ENCODE measurements at places on chromosomes 3 and 15.

GRCh38 chr3:150762662-150763121 lies 277 bp downstream of the SIAH2 start:
- no peak for DNase-seq

GRCh38 chr15:77985931-77986480 lies 91.5 kb downstream of the TBC1D2B start:
- no peak for DNase-seq

GRCh38 chr3:58519668-58520402 lies 17.2 kb downstream of the ACOX2 start:
- no peak for DNase-seq

DNA sequence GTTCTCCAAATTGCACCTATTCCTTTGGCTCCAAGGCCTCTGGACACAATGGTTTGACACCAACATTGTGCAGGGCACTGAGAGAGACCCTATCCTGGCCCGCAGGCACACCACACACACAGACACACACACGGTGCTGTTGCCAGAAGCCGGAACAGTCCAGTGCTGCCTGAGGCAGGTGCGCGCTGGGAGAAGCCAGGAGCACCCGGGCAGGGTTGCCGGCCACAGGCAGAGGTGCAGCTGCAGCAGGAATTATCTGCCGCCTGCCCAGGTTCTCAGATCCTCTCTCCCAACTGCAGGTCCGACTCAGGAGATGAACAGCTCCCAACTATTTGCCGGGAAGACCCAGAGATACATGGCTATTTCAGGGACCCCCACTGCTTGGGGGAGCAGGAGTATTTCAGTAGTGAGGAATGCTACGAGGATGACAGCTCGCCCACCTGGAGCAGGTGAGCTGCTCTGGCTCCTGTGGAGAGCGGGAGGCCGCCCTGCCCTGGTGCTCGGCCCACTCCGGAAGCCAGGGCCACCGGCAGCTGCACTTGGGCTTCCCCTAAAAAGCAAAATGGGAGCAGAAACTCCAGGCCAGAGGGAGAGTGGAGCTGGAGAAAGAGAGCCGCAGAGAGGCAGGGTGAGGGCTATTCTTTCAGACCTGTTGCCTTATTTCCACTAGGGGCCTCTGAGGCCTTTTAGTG lies 42.9 kb downstream of the CHDH start:
- DNase-seq: no peak

DNA sequence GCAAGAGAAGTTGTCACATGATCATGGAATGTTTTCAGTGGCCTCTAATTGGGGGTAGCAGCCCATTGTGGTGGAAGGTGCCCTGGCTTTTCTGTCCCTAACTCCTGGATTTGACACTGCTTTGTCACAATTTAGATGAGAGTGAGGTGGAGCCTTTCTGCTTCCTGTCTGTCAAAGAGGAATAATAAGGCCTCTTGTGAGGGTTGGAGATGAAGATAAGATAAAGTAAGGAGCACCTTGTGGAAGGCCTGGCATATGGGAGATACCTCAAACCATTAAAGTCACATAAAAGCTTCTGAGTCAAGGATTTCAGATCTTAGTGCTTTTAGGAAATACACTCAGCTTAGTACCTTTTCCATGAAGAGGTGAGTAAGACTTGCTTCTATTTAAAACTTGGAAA lies 172.6 kb upstream of the FAM3D start:
- no peak for DNase-seq

GRCh38 chr3:141057946-141058800 lies 7.0 kb downstream of the SPSB4 start:
- no peak for DNase-seq

DNA sequence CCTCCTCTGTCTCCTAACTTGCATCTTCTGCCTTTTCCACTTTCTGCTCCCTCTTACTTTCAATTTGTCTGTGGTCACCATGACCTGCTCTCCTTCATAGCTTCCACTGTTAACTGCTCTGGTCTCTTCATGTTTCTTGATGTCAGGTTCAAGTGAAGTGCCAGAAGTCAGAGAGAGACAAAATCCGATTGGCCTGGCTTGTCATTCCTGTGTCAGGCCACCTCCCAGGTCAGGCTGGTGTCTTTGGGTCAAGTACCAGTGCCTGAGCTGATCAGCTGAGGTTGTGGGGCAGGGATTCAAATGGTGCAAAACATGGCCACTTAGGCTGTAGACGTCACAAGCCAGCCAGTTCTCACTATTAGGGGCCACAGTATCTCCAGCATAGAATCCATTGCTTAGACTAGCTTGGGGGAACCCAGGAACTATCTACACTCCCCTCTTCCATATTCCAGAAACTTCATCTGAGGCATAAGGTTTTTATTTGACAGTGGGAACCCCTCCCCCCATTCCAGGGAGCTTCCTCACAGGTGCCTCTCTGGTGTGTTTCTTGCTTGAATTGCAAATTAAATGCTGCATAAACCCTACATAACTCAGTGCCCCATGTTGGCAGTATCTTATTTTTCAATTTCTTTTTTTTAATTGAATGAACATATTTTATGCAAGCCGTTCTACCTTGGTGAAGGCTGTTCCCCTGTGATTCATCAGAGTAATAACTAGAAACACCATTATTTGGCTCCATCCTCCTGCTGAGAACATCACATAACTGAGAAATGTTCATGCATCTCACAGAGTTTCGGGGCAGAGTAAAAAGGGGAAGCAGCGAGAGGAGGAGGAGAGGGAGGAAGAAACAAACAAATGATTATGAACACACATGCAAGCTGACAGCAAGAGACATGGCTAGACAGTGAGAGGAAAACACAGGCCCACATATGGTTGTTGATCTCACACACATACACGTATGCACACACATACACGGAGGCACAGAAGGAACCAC lies 175.8 kb downstream of the TLE3 start:
- DNase-seq: no peak

DNA sequence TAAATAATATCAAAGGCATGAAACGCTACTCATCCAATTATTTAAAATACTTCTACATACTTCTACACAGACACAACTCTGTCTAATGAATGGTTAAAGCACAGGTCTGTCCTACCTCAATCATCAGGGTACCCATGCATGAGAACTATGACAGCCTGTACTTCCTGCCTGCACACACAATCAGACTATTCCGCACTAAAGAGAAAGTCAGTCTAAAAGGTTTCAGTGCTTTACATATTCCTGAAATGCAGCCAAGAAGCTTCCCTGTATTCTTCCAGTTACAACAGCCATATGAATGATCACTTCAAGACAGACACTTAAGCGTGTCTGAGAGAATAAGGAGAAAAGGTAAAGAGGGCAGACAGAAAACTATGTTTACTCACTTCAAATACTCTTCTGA lies 58.8 kb downstream of the TUBGCP4 start:
- DNase-seq: no peak

- DNase-seq: no peak
Measured at GRCh38 chr3:45878124-45878523, 8.2 kb upstream of the CCR9 start.

DNA sequence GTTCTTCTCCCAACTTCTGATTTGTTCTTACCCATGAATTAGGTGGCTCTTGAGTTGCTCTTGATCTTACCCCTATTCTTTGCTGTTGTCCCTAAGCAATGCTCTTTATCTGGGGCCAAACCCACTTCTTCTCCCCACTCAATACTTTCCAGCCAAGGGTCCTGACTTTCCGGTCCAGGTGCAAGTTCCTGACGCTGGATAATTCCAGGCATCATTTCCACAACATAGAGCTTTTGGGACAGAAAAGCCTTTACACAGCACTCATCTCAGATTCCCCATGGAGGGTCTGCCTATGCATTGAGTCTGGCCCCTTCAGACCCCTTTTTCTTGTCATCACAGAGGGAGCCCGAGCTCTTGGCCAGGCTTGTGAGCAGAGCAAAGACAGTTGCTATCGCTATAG lies 85.4 kb upstream of the BOC start:
- no peak for DNase-seq

- DNase-seq: peak; percentile 47
Measured at GRCh38 chr3:93923006-93923405, 50.7 kb downstream of the PROS1 start.

GRCh38 chr3:82558081-82558480 lies 796.6 kb upstream of the GBE1 start:
- no peak for DNase-seq

DNA sequence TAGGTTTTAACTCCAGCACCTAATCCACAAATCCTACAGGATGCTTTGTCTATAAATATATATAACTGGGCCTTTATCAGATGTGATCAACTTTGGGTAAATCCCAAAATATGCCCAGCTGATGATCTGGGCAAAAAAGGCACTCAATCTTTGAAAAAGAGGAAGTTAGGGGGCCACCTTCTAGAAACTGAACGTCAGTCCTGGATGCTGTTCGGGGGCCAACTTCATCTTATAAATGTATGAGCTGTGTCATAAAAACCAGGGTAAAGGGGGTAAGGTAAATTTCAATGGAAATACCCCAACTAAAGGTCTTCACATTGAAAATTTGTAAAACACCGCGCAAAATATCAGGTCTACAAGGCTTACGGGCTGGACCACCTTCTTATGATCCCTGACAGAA lies 264.4 kb upstream of the UBE2E2 start:
- DNase-seq: no peak

- no peak for DNase-seq
Measured at GRCh38 chr3:168072323-168072650, 23.4 kb downstream of the GOLIM4 start.

DNA sequence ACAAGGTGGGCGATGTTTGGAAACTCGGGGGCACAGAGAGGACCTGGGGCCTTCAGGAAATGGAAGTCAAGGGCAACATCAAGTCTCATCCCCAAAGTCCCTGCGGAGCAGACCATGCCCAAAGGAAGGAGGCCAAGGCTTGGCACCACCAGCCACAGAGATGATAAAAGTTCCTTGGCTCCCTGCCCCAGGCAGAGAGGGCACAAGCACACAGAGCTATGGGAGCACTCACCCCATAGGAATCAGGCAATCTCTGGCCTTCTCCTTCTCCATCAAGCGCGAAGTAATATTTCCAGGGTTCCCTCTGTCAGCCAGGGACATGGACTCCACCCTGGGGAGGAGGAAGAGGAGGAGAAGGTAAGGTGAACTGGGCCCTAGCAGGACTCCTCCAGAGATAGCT lies 7.9 kb downstream of the ACAA1 start:
- DNase-seq: no peak

DNA sequence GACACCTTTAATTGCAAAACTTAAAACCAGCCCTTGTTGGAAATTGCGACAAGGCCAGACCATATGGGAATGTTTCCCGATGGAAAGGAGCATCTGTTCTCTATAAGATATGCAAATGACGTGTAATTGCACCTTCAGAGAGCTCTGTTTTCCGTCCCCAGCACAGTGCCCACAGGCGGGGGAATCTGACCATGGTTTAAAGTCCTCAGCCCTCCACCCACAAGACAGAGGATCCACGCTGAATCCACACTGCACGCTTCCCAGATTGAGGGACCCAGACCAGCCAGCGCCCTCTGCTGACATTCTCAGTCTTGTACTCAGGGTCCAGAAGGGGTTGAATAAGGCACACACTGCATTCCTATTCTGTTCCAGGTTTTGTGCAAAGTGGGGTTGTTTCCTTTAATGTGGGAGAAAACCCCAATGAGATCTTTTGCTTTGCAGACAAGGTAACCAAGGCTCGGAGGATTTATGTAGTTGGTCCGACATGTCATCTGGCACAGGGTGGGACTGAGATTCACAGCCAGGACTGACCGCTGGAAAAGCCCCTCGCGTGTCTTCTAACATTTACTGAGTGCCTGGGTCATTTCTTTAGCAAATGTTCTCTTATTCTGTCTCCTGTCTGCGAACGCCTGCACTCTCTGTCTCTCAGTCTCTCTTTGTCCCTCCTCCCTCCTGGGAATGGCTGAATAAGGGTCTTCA lies 36.8 kb upstream of the KLHL25 start:
- peak; percentile 64 for DNase-seq

DNA sequence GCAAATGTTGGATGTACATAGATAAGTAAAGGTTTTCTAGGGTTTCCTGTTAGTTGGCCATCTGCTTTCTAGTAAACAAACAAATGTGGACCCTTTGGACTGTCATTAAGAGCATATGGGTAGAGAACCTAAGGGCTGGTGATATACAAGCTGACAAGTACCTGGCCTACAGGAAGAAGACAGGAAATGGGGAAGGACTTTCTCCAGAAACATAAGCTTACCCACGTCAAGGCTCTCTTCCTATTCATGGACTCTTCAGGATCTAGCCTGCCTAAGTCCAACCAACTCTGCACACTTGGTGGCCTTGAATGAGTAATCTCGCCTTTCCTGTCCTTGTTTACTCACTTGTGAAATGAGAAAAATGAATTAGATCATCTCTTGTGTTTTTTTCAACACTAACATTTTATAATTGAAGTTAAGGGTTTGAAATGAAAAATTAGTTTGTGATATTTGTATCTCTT lies 22.2 kb upstream of the GOLIM4 start:
- peak; percentile 34 for DNase-seq

DNA sequence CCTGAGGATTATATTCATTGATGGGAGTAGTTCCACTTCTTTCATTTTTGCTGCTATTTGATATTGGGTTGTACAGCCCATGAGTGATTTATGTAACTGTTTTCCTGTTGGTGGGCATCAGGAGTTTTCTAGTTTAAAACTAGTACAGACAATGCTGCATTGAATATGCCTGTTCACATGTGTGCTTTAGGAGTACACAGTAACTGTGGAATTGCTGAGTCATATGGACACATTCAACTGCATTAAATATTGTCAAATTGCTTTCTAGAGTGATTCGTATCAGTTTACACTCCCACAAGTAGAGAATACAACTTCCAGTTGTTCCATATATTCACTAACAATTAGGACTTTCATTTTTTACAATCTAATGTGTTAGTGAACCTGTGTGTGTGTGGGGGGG lies 59.8 kb upstream of the THSD4 start:
- peak; percentile 7 for DNase-seq

- no peak for DNase-seq
Measured at GRCh38 chr15:43135351-43135750, 2.0 kb downstream of the TMEM62 start.

- no peak for DNase-seq
Measured at GRCh38 chr3:10299679-10300078, 6.9 kb upstream of the GHRL start.

DNA sequence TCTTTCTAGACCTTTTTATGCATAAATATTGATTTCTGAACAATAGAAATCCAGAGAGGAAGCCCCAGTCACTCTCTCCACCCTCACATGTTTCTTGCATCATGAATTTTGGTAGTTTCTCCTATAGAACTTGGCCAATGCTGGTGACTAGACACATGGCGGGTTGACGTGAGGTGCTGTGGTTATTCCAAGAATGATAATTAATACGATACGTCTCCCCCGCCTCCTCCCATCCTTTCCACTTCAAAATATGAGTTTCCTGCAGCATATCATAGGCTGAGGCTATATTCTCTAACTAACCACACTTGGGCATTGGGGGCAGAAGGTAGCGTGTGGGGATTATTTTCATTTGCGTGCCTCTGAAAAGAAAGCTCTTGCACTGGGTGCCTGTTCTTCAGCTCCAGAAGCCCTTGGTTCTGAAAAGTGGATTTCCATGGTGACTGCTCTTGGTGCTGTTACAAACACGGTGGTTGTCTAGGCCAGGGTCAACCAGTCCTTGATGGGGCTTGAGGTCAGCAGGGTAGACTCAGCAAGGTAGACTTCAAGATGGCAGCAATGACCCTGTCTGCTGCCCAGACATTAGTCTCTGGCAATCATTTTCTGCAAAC lies 5.3 kb downstream of the TNFSF10 start:
- DNase-seq: peak; percentile 77
